A549 treated with GW870086 at 1 μM for 4 hours (cell line): ENCODE measurements at places on chromosomes 3 and 15. TPM values are rescaled to one million over a fixed set of nuclear protein-coding genes. Genes with fewer than 3 reads are reported as not detected.

AGBL1 gene
- total RNA-seq: not detected in 5 replicates

DALRD3 gene
- 20.4 to 26.4 TPM (median 22.4 TPM) in 5 replicates for total RNA-seq

IDH2 gene
- total RNA-seq: 38.6 to 45.8 TPM (median 43.8 TPM) in 5 replicates

TLR9 gene
- total RNA-seq: 0.09 TPM in 1 of 5 replicates, not detected in the others

LMAN1L gene
- total RNA-seq: not detected in 5 replicates

SLC6A1 gene
- total RNA-seq: 0.03 TPM in 1 of 5 replicates, not detected in the others

ARL13B gene
- total RNA-seq: 8.5 to 12.9 TPM (median 12.5 TPM) in 5 replicates

CEP19 gene
- total RNA-seq: 2.3 to 2.9 TPM (median 2.7 TPM) in 5 replicates

ZIC1 gene
- total RNA-seq: 0.38 TPM in 1 of 5 replicates, not detected in the others

CPLX3 gene
- 0.07 to 0.13 TPM in 2 of 5 replicates, not detected in the others for total RNA-seq

IFRD2 gene
- total RNA-seq: 69.2 to 98.8 TPM (median 94.6 TPM) in 5 replicates

CIDEC gene
- 35.1 to 45.7 TPM (median 37.0 TPM) in 5 replicates for total RNA-seq

MLF1 gene
- total RNA-seq: 24.0 to 27.8 TPM (median 26.9 TPM) in 5 replicates

UROC1 gene
- not detected in 5 replicates for total RNA-seq

FBXO40 gene
- total RNA-seq: not detected in 5 replicates

RPL22L1 gene
- total RNA-seq: 238 to 313 TPM (median 272 TPM) in 5 replicates

RLBP1 gene
- not detected in 5 replicates for total RNA-seq

SH2D7 gene
- not detected in 5 replicates for total RNA-seq

FAM174B gene
- 7.4 to 9.2 TPM (median 8.2 TPM) in 5 replicates for total RNA-seq

MST1 gene
- total RNA-seq: 1.2 to 2.2 TPM (median 1.7 TPM) in 5 replicates

MUC20 gene
- 0.43 to 1.3 TPM (median 0.75 TPM) in 5 replicates for total RNA-seq

ANKRD34C gene
- total RNA-seq: not detected in 5 replicates

RTP3 gene
- not detected in 5 replicates for total RNA-seq

SLC30A4 gene
- 1.6 to 2.0 TPM (median 1.9 TPM) in 5 replicates for total RNA-seq

SI gene
- total RNA-seq: not detected in 5 replicates

CCRL2 gene
- 0.09 to 0.15 TPM in 2 of 5 replicates, not detected in the others for total RNA-seq

NIPA2 gene
- total RNA-seq: 99.9 to 118 TPM (median 109 TPM) in 5 replicates

SHQ1 gene
- 17.1 to 19.1 TPM (median 17.6 TPM) in 5 replicates for total RNA-seq

EBLN2 gene
- 0.49 to 0.70 TPM (median 0.56 TPM) in 4 of 5 replicates, not detected in the other for total RNA-seq

SEMA6D gene
- total RNA-seq: not detected in 5 replicates

B3GALNT1 gene
- total RNA-seq: 0.08 to 0.28 TPM (median 0.15 TPM) in 4 of 5 replicates, not detected in the other

CFAP20DC gene
- 1.5 to 3.2 TPM (median 2.6 TPM) in 5 replicates for total RNA-seq

SECISBP2L gene
- total RNA-seq: 4.5 to 9.2 TPM (median 8.3 TPM) in 5 replicates

UBA3 gene
- 21.4 to 28.3 TPM (median 25.2 TPM) in 5 replicates for total RNA-seq

MESD gene
- 36.2 to 38.0 TPM (median 37.3 TPM) in 5 replicates for total RNA-seq

SLC51B gene
- 17.5 to 21.2 TPM (median 19.5 TPM) in 5 replicates for total RNA-seq

TMEM44 gene
- 9.7 to 11.8 TPM (median 11.2 TPM) in 5 replicates for total RNA-seq

LTF gene
- not detected in 5 replicates for total RNA-seq

AHSG gene
- 0.16 TPM in 1 of 5 replicates, not detected in the others for total RNA-seq

TRPC1 gene
- 4.7 to 9.8 TPM (median 8.4 TPM) in 5 replicates for total RNA-seq

MEIS2 gene
- total RNA-seq: 8.4 to 10.1 TPM (median 8.6 TPM) in 5 replicates

CACNA2D3 gene
- 0.15 to 0.34 TPM (median 0.25 TPM) in 4 of 5 replicates, not detected in the other for total RNA-seq

LYZL4 gene
- not detected in 5 replicates for total RNA-seq

DNASE1L3 gene
- 0.35 TPM in 1 of 5 replicates, not detected in the others for total RNA-seq

CD96 gene
- total RNA-seq: not detected in 5 replicates

GPR149 gene
- not detected in 5 replicates for total RNA-seq

MINAR1 gene
- total RNA-seq: 0.39 to 0.64 TPM (median 0.53 TPM) in 5 replicates
